Central memory CD8-positive, alpha-beta T cell (primary cell): ENCODE measurements at places on chromosomes 2 and 18.

GRCh38 chr18:33010149-33010548 is 237.3 kb upstream of the KLHL14 start:
- no peak for DNase-seq
- H3K4me1 ChIP-seq: no peaks in the 10 kb centered on the region
- no peaks in the 10 kb centered on the region for H3K36me3 ChIP-seq
- no peaks in the 10 kb centered on the region for H3K27me3 ChIP-seq

GRCh38 chr18:7437870-7438269 is 129.2 kb upstream of the PTPRM start:
- no peak overlapping the region for H3K4me3 ChIP-seq
- H3K27ac ChIP-seq: no peak overlapping the region
- no peaks in the 10 kb centered on the region for H3K4me1 ChIP-seq
- DNase-seq: no peak
- H3K36me3 ChIP-seq: no peaks in the 10 kb centered on the region

GRCh38 chr2:42026272-42026671 is 21.5 kb upstream of the PKDCC start:
- no peak overlapping the region for H3K4me3 ChIP-seq
- no peaks in the 10 kb centered on the region for H3K4me1 ChIP-seq

GRCh38 chr2:235268535-235268934 is 225.3 kb upstream of the AGAP1 start:
- DNase-seq: no peak
- H3K36me3 ChIP-seq: no peaks in the 10 kb centered on the region
- no peak overlapping the region for H3K4me3 ChIP-seq
- no peak overlapping the region for H3K27ac ChIP-seq
- peaks cover 18% of the 10 kb centered on the region for H3K4me1 ChIP-seq

- H3K27ac ChIP-seq: no peak overlapping the region
- DNase-seq: no peak
- H3K4me3 ChIP-seq: no peak overlapping the region
- H3K27me3 ChIP-seq: no peaks in the 10 kb centered on the region
- H3K4me1 ChIP-seq: no peaks in the 10 kb centered on the region
These were observed 23.4 kb downstream of the EIF4E2 start for GRCh38 chr2:232573771-232574435.
